ENCODE measurements at places on chromosomes 11 and 22.

- no peak for DNase-seq
Measured at GRCh38 chr11:12241971-12242672, 131.7 kb downstream of the MICAL2 start.

GRCh38 chr11:94017446-94017845 lies 3.7 kb upstream of the HEPHL1 start:
- DNase-seq: no peak

DNA sequence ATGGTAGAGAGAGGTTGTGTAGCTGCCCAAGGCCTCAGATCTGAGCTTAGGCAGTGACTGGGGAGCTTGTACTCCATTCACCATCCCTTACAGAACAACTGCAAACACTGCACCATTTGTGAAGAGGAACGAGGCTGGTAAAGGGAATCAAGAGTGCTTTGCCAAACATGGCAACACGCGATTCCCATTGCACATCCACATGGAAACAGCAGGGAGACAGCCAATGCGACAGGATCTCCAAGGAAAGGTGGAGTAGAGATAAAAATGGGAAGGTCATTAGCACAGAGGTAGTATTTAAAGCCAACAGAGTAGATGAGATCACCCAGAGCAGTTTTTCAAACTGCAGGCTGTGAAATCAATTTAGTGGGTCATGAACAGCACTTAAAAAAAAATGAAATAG lies 42.0 kb downstream of the TCF20 start:
- peak; percentile 53 for DNase-seq

DNA sequence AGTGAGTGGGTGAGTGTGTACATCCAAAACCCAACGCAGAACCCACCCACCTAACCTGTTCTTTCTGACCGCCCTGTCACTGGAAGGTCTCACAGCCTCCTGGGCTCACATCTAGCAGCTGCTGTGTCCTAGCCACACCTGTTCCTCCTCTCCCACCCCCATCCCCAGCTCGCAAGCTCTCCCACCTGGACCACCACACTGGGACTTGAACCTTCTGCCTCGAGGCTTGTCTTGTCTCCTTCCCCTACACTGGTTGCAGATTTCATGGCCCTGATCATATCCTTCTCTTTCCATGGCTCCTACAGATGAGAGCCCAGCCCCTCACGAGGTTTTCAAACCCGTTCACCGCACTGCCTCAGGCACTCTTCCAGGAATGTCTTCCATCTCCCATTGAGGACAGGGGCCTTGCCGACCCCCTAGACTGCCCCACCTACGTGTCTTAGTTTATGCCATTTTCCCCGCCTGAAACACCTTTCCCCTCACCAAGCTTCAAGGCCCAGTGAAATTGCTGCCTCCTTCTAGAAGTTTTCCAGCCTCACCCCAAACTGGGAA lies 6.7 kb downstream of the IFITM10 start:
- peak; percentile 2 for DNase-seq

- DNase-seq: no peak
Measured at GRCh38 chr11:131300439-131300717, 70.0 kb upstream of the NTM start.

DNA sequence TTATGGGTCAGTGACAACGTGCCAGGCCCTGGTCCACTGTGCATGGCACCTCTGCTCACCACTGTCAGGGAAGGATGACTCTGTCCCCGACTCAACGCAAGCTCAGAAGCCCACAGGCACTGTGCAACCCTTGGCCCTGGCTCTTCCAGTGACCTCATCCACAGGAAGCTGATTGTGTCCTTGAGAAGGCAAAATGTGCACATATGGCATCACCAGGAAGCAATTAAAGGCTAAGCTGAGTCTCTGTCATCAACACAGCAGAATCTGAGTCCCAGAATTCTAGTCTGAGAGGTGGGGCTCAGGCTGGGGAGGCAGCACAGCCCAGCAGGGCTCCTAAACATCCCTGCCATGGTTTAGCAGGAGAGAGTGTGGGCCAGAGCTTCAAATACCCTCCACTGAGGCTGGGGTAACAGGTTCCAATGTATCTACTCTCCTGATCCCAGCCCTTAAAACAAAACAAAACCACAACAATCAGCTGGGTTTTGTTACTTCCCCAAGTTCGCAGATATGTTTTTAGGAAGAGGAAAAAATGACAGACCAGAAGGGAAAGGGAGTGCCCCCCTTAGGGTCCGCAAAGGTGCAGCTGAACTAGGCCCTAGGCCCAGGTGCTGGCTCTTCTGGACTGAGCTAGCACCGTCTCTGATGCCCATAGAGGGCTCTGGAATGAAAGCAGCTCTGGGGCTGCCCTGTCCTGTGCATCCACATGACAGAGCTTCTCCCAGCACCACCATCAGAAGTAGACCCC lies 33.5 kb upstream of the GNAZ start:
- no peak for DNase-seq

DNA sequence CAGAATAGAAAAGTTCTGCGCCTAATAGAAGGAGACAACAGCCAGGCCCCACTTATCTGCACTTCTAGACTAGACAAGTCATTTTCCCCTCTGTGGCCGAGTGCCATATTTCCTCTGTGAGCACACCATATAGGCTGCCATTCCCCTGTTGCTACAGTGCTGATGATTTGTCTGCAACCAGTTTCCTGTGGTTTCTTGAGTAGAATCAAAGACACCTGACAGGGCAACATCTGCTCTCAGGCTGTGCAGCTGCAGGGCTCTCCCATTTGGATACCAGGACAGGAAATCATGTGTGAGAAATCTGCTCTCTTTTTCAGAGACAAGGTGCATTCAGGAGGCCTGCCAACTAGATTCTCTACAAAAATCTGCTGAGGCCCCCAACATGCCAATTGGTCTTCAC lies 879.3 kb downstream of the DLG2 start:
- DNase-seq: no peak

GRCh38 chr11:27968461-27968860 lies 139.5 kb downstream of the KIF18A start:
- no peak for DNase-seq

DNA sequence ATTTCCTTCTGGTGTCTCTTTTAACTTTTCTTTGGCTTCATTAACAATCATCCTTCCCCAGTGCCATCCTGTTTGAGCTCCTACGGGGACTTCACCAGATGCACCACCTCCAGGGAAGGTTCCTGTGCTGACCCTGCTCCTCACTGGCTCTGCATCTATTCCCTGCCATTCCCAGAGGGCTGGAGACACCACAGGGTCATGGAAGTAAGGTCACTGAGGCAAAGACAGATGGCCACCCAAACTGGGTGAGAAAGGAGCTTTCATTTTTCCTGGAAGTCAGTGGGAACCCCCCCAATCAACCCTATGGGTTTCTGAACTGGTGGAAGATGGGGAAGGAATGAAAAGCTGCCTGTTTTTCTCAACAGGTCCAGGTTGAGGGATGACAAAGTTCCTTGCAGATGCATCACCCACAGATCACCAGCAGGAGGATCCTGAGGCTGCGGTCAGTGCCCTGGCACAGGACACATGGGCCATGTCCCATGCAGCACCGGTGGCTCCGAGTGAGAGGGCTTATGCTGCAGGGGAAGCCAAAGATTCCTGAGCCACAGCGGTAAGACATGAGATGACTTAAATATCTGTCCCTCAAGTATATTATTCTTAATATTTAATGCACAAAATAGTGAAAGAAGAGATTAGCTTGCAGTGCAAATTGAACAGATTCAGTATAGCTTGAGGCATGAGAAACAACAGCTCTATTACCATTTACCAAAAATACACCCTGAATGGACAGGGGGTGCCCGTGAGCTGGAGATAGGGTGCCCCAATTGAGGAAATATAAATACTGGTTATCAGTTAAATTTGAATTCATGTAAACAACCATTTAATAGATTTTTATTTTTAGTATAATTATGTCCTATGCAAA lies 73.0 kb upstream of the VPREB1 start:
- DNase-seq: no peak

GRCh38 chr11:129331871-129332274 lies 43.8 kb upstream of the BARX2 start:
- DNase-seq: peak; percentile 89

DNA sequence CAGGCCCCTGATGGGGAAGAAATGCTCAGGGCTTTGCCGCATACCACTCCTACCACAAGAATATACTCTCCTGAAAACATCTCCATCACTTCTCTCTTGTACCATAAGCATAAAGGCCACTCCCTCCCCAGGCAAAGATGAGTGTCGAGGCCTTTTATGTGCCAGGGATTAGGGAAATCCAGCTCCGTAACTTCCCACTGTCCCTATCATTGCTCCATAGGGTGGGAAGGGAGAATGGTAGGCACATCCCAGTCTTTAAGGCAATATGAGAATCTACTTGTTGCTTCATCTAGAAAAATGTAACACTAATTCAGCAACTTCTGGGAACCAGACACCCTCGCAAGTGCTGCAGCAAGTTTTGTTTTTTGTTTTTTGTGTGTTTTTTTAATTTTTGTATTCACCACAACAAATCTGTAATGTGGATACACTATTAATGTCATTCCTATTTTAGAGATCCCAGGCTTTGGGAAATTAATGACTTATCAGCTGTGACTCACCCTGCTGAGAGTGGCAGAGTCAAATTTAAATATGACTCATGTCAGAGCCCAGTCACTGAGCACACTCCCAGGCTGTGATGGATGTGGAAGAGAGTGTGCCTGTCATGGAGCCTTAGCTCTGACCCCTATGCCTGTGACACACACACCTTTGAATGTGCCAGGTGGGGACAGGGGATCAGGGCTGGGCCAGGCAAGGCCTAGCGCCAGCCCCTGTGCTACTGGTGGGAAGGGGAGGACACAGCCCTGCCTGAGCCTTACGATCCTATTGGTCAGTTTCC lies 23.4 kb downstream of the PANX1 start:
- peak; percentile 66 for DNase-seq

DNA sequence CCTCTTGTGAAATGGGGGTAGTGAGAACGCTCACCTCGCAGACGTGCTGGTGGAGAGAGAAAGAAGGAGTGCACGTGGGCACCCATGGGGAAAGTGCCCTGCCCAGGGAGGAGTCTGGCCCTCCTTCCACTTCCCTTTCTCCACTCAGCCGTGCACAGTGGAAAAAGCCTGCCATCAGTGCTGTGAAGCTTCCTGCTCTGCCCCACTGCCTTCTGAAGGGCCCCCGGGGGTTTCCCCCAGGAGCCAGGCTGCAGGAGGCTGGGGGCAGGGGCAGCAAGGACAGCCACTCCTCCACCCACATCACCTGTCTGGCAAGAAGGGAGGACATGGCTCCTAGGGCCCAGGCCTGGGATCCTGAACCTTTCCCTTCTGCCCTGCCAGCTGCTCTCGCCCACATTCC lies 7.6 kb downstream of the TP53I11 start:
- peak; percentile 49 for DNase-seq

GRCh38 chr11:75814677-75815344 lies at the start of gene UVRAG:
Gene UVRAG (plus strand): TSS chr11:75815210. CDS start chr11:75815408, 198 bp downstream.
- peak; percentile 100 for DNase-seq

- no peak for DNase-seq
Measured at GRCh38 chr11:118216621-118217481, 8.0 kb downstream of the JAML start.

DNA sequence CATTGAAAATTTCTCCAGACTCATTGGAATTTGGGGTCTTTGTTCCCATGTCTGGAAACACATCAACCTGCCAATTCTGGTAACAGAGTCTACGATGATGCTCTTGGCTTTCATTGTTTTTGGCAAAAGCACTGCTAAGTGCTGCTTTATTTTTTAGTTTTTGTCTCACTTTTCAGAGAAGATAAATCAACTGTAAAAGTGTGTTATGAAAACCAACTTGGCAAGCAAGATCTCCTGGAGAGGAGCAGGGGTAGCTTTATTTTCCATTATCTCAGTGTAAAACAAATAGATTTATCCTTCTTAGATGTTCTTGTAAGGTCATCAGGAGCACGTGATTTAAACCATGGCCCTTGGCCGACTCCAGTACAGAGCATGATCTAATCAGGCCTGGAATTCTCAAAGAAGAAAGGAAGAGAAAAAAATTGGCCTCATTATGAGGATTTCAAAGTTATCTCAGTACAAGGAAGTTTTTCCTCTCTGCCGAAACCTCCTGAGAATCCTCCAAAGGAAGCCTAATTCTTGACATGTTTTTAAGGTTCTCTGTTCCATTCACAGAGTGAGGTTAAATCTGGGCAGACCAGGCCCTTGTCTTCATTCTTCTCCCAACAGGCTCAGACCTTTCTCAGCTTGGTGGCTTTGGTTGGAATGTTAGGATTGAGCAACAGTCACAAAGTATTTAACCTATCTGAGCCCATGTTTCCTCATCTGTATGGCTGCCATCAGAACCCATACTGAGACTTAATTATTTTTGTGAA lies 16.4 kb upstream of the PAMR1 start:
- no peak for DNase-seq

DNA sequence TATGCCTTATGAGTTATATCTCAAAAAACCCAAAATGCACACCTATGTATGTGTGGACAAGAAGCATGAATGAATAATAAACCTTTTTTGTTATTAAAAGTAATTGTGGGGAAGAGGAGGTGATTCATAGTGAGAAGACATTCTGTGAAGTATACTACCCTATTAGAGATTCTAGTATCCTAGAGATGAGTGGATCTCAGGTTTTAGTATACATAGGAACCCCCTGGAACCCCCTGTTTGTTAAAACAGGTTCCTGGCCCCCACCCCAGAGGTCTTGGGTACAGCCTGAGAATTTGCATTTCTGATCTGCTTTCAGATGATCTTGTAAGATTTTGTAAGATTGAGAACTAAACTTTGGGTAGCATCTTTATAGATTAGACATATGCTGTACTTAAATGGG lies 17.5 kb downstream of the NUCB2 start:
- DNase-seq: no peak

DNA sequence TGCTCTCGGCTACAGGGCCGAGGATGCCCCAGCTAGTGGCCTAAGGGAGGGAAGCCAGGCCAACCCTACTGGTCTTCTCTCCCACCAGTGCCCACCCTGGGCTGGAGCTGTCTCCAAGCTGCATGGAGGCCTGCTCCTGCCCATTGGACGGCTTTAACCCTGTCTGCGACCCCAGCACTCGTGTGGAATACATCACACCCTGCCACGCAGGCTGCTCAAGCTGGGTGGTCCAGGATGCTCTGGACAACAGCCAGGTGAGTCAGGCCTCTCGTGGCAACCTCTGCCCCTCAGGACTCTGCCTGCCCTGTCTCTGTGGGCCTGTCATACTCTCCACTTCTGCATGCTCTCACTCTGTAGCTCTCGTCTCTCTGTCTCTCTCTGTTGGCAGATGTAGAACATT lies 44.1 kb upstream of the TPBGL start:
- DNase-seq: no peak

- DNase-seq: no peak
Measured at GRCh38 chr11:119788096-119788883, 59.3 kb upstream of the NECTIN1 start.

- DNase-seq: no peak
Measured at GRCh38 chr11:10236840-10237239, 57.2 kb downstream of the SBF2 start.

GRCh38 chr11:6594142-6594768 lies 9.2 kb downstream of the RRP8 start:
- no peak for DNase-seq

GRCh38 chr22:32735526-32735925 lies 66.0 kb upstream of the TIMP3 start:
- no peak for DNase-seq

- no peak for DNase-seq
Measured at GRCh38 chr11:75031224-75031753, 42.6 kb downstream of the NEU3 start.

GRCh38 chr11:96366024-96366423 lies 23.0 kb upstream of the MAML2 start:
- no peak for DNase-seq

Measured in Ammon's horn (tissue), 1 donor.